Testis (tissue), 5 donors: ENCODE measurements at places on chromosomes 5 and 9. TPM values are rescaled to one million over a fixed set of nuclear protein-coding genes. Genes with fewer than 3 reads are reported as not detected.

GRCh38 chr5:134103397-134103796, 11.1 kb upstream of the TCF7 start:
- H3K4me3 ChIP-seq = no peak overlapping the region
- DNase-seq = no peak
- H3K4me1 ChIP-seq = no peaks in the 10 kb centered on the region
- no peaks in the 10 kb centered on the region for H3K36me3 ChIP-seq
- H3K27ac ChIP-seq = no peak overlapping the region

DNA sequence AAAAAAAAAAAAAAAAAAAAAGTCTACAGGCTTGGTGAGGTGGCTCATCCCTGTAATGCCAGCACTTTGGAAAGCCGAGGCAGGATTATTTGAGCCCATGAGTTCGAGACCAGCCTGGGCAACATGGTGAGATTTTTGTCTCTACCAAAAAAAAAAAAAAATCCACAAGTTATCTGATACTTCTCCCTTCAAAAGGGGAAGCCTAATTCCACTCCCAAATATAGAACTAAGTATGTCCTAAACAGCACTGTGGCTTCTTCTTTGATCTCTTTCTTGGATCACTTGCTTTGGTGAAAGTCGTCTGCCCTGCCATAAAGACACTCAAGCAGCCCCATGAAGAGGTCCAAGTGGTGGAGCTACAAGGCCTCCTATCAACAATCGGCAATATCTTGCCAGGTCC, 18.8 kb upstream of the STING1 start:
- no peaks in the 10 kb centered on the region for H3K27me3 ChIP-seq
- no peaks in the 10 kb centered on the region for H3K36me3 ChIP-seq
- DNase-seq = no peak
- no peak overlapping the region for H3K4me3 ChIP-seq
- no peak overlapping the region for H3K27ac ChIP-seq

- no peaks in the 10 kb centered on the region for H3K27me3 ChIP-seq
- DNase-seq = no peak
- no peaks in the 10 kb centered on the region for H3K4me1 ChIP-seq
- H3K4me3 ChIP-seq = no peak overlapping the region
Measured at GRCh38 chr9:79246170-79246569, 325.6 kb upstream of the TLE4 start.

DNA sequence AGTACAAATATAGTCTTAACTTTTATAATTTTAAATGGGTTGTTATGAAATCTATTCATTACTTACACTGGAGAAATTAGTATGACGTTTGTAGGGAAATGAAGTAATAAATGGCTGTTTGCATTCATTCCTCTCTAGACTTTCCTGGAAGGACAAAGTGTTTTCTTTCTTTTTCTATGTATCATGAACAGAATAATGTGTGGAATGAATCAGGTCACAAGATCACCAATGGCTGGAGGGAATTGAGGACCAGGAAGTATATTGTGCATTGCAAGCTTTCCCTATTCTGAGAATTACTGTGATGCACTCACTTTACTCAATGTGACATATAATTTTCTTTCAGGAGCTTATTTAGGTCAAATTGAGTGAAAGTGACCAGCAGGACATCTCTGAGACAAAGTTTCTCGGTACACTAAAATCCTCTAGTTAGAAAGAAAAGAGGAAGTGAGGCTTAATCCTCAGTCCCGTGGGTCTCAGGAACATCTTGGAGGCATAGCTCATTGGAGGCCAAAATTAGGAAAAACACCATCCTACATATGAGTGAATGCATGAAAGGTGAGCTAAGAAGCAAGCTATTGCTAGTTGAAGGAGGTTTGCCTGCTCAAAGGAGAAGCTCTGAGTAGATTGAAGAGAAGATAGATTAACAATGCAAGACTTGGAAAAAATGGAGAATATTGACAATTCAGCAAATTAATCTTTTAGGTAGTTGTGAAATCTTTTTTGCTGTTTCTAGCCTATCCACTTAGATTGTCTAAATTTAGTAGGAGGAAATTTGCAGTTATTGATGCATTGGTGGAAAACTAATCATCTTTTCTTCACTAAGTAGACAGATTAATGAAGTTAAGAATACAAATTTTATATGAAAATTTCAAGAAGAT, 28.0 kb downstream of the ERAP2 start:
- H3K36me3 ChIP-seq = no peaks in the 10 kb centered on the region
- DNase-seq = no peak
- no peaks in the 10 kb centered on the region for H3K4me1 ChIP-seq
- no peak overlapping the region for H3K27ac ChIP-seq
- H3K27me3 ChIP-seq = no peaks in the 10 kb centered on the region
- H3K4me3 ChIP-seq = no peak overlapping the region

- H3K27ac ChIP-seq = no peak overlapping the region
- no peaks in the 10 kb centered on the region for H3K36me3 ChIP-seq
- DNase-seq = no peak
- peaks cover 5% of the 10 kb centered on the region for H3K4me1 ChIP-seq
- no peak overlapping the region for H3K4me3 ChIP-seq
Measured at GRCh38 chr9:110919609-110920008, 118.7 kb downstream of the LPAR1 start.

DNA sequence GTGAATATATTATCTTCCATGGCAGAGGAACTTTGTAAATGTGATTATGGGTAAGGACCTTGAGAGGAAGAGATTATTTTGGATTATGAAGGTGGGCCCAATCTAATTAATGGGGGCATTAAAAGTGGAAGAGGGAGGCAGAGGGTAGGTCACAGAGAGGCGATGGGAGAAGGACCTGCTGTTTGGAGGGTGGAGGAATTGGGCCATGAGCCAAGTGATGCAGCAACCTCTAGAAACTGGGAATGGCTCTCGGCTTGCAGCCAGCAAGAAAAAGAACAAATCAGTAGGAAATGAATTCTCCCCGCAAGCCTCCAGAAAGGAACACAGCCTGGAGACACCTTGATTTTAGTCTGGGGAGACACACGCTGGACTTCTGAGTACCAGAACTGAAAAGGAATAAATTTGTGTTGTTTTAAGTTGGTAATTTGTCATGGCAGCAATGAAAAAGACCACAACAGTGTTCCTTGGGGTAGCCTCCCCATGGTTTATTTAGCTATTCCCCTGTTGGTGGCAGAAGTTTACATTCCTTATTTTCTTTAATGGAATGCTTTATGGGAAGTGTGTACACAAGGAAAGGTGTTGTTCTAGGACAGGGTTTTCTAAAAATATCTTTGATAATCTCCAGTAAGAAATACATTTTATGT, 103.6 kb downstream of the HSPA4 start:
- no peaks in the 10 kb centered on the region for H3K4me1 ChIP-seq
- DNase-seq = no peak

- H3K36me3 ChIP-seq = no peaks in the 10 kb centered on the region
- no peak overlapping the region for H3K27ac ChIP-seq
- no peak overlapping the region for H3K4me3 ChIP-seq
- H3K4me1 ChIP-seq = peaks cover 6% of the 10 kb centered on the region
- no peaks in the 10 kb centered on the region for H3K27me3 ChIP-seq
- DNase-seq = no peak
Measured at GRCh38 chr9:94782355-94783101, 56.0 kb downstream of the AOPEP start.

GRCh38 chr5:56496581-56497063, 263.5 kb upstream of the ANKRD55 start:
- H3K4me3 ChIP-seq = no peak overlapping the region
- no peak for DNase-seq
- H3K27me3 ChIP-seq = no peaks in the 10 kb centered on the region
- peaks cover 11% of the 10 kb centered on the region for H3K4me1 ChIP-seq
- H3K36me3 ChIP-seq = no peaks in the 10 kb centered on the region
- H3K27ac ChIP-seq = no peak overlapping the region

Gene SURF1
- total RNA-seq = 58.9 TPM

Gene NUTM2G
- 1.3 TPM for total RNA-seq

Gene CAMK2A
- total RNA-seq = 0.25 TPM

Gene BARHL1
- not detected for total RNA-seq

Gene PCDHB2
- 10.2 TPM for total RNA-seq

Gene PCBD2
- 17.6 TPM for total RNA-seq

Gene LRRC19
- 0.08 TPM for total RNA-seq
